Cerebellum (tissue), 4 donors: ENCODE measurements at places on chromosomes 6 and 20. TPM values are rescaled to one million over a fixed set of nuclear protein-coding genes. Genes with fewer than 3 reads are reported as not detected.

The TMEM217 gene
- 1.00 TPM for total RNA-seq

The KIF25 gene
- total RNA-seq = 0.64 TPM

The HNF4A gene
- 0.09 TPM for total RNA-seq

The ZBTB12 gene
- 22.2 TPM for total RNA-seq

The SIRPD gene
- not detected for total RNA-seq

The HCK gene
- 2.6 TPM for total RNA-seq

The CCN6 gene
- not detected for total RNA-seq

The ARHGAP40 gene
- not detected for total RNA-seq

The TRIM40 gene
- not detected for total RNA-seq

The DAAM2 gene
- 7.3 TPM for total RNA-seq

GRCh38 chr6:63268574-63268973 lies 51.2 kb downstream of the LGSN start:
- DNase-seq = no peak

DNA sequence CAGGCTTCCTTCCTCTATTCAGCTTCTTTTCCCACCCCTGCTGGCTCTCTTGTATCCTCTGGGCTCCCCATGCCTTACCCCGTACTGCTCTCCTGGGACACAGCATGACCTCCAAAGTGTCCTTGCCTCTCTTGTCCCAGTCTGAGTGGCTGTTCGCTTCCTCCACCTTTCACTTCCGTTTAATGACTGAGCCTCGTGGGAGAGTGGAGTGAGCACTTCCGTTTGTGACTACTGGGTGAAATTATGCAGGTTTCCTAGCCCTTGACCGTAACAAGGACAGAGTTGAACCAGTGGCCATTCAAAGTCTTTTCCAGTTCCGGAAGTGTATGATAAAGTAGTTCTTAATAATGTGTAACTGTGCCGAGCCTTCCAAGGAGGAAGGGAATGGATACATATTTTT lies 109.2 kb downstream of the ARID1B start:
- DNase-seq = no peak

- DNase-seq = peak; percentile 75
Measured at GRCh38 chr20:5001174-5002076, at the start of gene SLC23A2. SLC23A2 (minus strand) TSS chr20:5001510; CDS start chr20:4932562, 68,948 bp downstream.

DNA sequence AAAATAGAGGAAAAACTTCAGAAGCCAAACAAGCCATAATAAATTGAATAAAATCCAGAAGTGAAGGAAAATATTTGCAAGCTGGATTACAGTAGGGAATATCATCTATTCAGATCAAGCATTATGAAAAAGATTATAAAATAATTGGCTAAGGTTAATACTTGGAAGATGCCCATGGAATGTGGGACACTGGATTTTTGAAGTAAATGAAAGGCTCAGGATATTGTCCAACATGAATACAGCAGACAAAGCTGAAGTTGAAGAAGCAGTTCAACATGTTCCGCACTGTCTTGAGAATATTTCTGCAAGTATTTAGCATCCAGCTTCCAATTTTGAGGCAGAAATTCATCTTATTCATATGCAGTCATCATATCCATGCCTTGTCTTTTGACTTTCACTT lies 1278.4 kb upstream of the GJE1 start:
- no peak for DNase-seq

- no peak for DNase-seq
Measured at GRCh38 chr6:78942446-78942845, 75.1 kb downstream of the IRAK1BP1 start.

DNA sequence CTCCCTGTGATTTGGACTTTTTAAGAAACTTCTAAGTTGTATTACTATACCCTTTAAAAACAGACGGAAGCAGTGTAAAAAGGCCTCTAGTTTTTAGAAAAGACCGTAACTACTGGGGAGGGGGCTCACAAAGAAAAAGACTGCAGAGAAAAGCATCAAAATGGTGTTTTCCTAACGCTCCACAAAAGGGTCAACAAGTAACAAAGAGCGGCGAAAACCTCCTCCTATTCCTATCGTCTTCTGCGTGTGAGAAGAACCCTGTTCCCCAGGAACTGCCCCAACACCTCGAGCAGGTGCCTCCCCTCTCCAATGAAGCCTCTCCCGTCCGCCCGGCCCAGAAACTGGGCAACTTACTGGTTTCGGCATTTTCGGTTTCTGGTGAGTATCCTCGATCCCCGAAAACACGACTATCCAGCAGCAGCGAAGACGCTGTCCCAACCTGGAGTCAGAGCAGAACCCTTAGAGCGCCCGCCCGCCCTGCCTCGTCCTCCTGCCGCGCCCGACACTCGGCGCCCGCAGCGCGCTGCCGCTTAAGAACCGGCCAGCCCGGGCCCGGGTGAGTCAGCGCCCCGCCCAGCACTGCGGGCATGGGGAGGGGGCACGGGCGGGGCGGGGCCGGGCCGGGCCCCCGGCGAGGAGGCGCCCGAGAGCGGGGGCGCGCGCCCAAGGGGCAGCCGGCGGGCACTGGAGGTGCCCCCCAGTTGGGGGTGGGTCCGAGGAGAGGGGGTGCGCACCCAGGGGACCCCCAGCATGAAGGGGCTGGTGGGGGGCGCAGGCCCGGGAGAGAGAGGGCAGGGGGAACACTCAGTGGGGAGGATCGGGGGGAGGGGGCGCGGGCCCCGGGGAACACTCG lies 1.2 kb downstream of the EZR start:
- DNase-seq = peak; percentile 27

DNA sequence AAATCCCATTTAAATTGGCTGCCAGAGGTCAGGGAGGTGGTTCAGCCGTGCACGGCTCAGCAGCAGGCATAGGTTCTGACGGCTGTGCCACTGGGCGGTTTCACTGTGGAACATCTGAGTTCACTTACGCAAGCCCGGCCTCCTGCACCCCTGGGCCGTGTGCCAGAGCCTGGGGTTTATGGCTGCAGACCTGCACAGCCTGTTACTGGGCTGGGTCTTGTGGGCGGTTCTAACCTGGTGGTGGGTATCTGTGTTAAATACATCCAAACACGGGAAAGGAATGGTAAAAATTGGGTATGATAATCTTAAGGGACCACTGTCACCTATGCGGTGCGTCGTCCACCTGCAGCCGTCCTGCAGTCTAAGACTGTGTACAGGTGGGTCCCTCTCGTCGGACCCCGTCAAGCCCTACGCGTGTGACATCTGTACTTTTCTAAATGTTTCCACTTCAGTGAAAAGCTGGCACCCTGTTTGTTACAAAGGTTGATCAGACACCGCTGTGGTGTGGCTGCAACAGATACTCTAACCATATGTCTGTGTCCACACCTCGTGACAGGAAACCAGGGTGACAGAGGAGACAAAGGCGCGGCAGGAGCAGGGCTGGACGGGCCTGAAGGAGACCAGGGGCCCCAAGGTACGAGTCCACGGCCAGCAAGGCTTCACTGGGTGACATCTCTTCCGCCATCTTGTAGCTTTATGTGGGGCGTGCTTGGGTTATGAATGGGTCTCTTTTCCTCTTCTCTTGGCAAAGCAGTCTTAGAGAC lies 21.5 kb downstream of the COL9A3 start:
- DNase-seq = no peak

DNA sequence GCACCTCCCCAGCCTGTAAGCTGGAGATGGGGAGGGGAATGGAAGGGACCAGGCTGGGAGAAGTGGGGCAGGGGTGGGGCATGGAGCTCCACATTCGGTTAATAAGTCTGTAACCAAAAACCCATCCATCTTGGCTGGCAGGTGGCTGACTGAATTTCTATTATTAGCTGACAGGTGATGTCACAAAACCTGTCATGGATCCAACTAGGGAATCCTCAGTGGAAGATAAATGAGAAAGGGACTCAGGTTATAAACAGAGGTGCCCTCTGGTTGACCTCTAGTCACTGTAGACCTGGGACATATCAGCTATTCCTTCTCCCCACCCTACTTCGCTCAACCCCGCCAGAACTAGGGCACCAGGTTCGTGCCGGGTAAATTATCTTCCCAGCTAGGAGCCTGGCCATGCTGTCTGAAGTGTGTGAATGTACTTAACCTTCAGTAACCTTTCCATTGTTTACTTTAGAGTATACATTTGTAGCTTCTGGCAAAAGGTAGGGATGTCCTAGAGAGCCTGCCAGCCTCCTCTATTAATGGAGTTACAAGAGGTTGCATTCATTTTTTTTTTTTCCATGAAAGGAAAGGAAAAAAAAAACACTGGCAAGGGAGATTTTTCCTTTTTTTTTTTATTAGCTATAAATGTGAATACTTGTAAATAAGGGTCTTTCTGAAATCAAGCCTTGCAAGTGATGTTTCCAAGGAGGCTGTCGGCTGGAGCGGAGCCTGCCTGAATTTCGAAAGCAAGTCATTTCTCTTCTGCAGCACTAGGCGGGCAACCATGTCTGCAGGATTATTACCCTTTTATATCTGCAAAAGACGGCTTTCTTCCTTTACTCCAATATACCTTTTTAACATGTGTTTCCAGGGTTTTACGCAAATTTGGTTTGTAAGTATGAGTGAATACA lies 135.9 kb downstream of the TMEM242 start:
- peak; percentile 73 for DNase-seq

- DNase-seq = no peak
Measured at GRCh38 chr20:51460569-51461265, 81.8 kb downstream of the NFATC2 start.

GRCh38 chr20:62142252-62143080 lies 728 bp downstream of the PSMA7 start:
- peak; percentile 35 for DNase-seq

DNA sequence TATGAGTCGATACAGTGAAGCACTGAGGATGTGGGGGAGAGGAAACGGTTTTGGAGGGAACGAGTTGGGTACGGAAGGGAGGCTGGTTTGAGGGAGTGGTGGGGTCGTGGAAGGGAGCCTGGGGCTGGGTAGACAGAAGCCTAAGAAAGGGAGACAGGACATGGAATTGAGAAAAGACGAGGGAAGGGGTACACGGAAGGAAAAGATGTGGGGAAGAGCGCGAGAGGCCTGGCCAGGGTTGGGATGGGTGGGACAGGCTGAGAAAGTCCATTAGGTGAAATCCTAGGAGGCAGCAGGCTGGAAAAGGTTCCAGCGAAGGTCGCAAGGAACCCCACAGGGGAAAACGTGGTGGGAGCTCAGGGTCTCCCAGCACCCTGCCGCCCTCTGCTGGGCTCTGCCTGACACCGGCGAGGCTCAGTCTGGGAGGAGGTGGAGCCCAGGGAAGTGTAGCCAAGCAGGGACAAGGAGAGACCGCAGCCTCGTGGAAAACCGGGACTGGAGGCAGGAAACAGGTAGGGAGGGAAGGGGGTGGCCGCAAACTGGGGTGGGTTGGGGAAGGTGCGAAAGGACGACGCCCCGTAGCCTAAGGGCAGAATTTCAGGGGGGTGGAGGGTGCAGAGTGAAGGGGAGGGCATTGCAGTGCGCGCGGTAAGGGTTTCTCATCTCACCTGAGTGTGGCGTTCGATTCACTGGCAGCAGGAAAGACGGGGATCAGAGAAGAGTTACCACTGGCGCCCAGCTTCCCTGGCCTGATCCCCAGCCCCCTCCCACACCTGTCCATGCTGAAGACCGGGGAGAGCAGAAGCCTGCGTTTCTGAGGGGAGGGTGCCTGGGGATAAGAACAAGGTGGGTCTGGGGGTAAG lies 4.3 kb downstream of the GABBR1 start:
- peak; percentile 83 for DNase-seq

DNA sequence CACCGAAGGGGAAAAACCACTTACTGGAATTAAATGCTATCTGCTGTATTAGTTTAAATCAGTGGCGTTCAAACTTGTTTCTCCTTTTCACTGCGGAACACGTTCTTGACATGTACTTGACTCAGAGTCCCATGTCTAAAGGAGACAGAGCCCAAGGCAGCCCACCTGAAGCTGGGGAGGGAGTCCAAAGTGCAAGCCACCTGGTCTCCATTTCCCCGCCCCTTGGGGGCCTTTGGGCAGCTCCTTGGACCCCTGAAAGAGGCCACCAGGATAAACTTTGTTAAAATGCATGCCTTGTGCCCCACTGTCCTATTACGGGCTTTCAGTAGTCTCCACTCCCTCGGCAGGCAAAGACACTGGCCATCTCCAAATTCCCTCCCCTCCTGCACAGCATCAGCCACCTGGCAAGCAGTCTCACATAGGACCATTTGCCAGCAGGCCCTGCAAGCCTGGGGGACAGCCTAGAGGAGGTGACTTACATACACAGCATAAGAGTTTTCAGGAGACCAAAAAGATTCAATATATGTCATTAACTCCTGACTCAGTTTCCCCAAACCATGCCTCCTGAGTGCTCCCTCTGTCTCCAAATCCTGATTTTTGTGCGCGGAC lies 6.7 kb downstream of the PCK1 start:
- DNase-seq = no peak

GRCh38 chr6:89284081-89284480 lies 31.0 kb downstream of the GABRR2 start:
- no peak for DNase-seq

DNA sequence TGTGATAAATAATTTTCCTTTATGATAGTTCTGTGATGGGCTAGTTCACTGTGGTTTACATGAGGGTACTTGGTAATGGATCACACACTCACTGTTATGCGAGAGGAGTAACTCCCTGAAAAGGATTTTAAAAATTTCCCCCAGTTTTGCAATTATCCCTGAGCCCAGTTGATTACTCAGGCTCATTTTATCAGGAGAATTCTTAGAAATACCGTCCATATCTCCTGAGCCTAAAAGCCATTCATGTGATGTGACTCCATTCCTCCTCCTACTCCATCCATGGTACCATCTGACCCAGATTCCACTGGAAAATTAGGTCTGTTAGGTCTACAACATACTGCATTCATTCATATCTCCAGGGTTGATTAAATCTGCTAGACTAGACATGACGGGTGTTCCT lies 16.4 kb upstream of the IBTK start:
- no peak for DNase-seq

GRCh38 chr6:14706378-14706929 lies 539.4 kb upstream of the JARID2 start:
- DNase-seq = no peak

GRCh38 chr6:117126213-117126612 lies 139.1 kb upstream of the VGLL2 start:
- DNase-seq = no peak

- DNase-seq = no peak
Measured at GRCh38 chr20:59992526-59993084, 34.4 kb downstream of the CDH26 start.

DNA sequence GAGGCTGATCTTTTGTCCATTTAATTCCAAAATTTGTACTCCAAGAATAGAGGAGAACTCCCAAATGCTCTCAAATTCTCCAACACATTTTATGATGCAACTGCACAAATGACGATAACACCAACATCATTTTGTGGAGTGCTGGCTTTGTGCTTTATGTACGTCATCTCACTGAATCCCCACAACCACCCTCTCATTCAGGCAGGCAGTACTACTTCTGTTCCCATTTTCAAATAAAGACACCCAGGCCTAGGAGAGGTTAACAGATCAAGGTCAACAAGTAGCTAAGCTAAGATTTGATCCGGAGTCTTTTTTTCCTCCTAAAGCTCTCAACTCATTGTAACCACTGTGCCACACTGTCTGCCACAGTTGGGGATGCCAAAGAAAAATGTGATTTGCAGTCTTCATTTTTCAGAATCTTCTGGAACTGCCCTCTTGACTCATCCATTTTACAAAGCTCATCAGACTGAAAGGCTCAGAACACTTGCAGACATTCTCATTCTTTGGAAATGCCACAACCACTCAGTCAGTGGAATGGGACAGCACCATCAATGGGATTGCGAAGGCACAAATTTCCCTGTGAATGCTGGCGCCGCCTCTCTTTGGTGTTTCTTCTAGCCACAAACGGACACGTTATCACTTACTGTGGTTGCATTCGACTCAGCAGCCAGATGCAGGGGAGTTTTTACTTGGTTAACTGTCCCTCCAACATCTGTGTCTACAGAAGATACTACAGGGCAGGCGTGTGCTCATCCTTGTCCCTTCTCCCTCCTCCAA lies 184.4 kb downstream of the GJA10 start:
- DNase-seq = no peak
